PC-3 (cell line): ENCODE measurements at places on chromosomes 16 and 17. TPM values are rescaled to one million over a fixed set of nuclear protein-coding genes. Genes with fewer than 3 reads are reported as not detected.

DNA sequence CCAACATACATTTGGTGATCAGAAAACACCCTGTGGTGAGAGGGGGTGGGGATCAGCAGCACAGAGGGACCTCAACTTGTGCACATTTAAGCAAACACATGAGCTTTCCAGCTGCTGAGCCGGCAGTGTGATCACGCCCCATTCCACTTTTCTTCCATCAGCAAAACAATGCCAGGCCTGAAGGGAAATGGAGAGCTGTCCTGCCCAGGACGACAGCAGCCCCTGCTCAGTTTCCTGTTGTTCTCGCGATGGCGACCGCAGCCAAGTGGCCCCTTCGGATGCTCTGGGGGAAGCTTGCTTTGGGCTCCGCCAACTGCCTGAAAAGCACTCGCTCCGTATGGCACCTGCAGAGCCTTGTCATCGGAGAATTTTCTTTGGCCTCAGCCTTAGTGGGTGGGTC lies 272.3 kb downstream of the FOXL1 start:
- DNase-seq, result no peak

DNA sequence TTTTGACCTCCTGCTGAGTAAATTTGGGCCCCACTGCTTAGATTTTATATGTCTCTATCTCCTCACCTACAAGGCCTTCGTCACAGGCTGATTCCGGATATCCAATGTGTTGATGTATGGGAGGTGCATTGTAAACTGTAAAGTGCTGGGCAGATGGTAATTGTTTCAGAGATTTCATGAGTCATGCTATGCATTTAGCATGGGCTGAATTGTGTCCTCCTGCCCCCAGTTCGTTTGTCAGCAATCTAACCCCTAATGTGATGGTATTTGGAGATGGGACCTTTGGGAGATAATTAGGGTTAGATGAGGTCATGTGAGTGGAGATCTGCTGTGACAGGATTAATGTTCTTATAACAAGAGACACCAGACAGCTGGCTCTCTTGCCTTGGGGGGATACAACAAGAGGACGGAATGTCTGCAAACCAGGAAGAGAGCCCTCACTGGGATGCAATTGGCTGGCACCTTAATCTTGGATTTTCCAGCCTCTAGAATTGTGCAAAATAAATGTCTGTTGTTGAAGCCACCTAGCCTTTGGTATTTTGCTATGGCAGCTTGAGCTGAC lies 101.8 kb upstream of the NLRP1 start:
- no peak for DNase-seq

- DNase-seq, result no peak
Observed at GRCh38 chr16:75486676-75487313, 8.4 kb downstream of the CHST6 start.

DNA sequence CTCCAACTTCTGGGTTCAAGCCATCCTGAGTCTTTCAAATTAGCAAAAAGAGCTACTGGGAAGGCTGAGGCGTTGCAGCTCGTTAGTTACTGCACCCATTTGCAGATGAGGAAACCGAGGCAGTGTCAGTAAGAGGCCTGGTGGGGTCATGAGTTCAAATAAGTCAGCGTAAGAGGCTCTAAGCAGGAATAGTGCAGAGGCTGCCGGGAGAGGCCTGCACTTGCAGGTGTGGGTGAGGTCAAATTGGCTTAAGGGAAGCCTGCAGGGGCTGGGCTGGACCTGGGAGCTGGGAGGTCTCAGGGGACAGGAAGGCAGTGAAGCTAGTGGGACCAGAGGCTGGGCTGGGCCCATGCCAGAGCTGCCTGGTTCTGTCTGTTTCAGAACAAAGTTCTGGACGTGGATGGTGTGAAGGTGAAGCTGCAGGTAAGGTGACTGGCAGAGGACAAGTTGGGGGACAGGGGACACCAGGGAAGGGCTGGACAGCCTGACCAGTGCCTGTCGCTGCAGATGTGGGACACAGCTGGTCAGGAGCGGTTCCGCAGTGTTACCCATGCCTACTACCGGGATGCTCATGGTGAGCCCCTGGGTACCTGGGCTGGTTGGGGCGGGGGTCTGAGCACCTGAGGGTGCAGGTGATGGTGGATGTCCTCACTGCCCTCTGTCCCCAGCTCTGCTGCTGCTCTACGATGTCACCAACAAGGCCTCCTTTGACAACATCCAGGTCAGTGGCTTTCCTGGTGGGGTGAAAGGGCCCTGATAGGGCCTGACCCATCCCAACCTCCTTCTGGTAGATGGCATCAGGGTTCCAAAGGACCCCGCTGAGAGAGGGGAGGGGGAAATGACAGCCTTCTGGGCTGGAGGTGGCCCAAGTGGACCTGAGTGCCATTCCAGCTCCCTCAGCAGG lies 3.0 kb downstream of the RAB26 start:
- DNase-seq, result no peak

- no peak for DNase-seq
Observed at GRCh38 chr16:49428808-49429207, 55.2 kb downstream of the C16orf78 start.

DNA sequence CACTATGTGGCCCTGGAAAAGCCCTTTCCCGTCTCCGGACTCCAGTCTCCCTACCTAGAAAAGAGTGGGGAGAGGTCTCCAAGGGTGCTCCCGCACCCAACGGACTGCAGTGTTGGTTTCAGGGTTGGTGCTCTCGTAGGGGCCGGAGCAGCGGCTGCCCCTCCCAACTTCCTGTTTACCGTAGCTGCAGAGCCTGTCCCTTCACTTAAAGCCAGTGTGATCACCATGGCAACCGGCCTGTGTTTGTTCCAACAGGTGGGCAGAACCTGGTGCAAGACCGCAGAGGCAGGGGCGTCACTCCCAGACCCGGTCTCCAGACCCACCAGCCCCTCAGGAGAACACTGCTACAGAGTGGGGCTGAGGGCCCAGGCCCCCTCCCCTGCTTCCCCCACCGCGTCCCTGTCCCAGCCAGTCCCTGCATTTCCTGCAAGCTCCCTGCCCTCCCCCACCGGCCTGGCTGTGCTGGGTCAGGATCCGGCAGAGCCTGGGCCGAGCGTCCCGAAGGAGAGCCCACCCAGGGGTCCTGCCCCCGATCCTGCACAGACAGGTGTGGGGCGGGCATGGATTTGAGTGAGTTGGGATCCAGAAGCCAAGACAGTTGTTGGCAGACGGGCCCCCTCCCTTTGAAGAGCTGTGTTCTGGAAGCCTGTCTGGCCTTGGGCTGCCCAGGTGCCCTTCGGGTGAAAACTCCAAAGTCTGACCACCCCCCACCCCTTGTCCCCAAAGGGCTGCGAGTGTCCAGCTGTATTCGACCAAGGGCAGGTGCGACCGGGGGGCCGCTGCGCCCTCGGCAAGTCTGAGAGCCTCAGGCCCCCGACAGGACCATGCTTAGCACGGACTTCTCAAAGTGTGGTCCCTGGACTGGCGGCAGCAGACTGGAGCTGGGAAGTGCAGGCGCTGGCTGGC lies 1.5 kb upstream of the BAIAP3 start:
- peak; percentile 55 for DNase-seq

DNA sequence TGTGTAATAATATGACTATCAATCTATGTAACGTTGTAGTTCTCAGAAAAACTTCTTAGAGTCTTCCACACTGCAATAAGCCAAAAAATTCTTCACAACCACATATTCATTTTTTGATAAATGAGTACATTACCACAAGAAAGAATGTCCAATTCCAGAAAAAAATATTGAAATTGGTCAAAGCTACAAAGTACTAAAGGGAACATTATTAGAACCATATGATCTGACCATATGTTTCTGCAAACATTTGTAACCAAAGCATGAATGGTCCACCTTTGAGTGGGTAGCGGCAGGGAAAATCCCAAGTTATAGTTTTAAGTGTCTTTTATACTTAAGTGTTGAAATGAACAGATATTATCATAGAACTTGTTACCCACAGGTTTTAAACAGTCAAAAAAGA lies 71.7 kb upstream of the NACA2 start:
- DNase-seq, result no peak

GRCh38 chr16:82833378-82833993 lies 206.7 kb downstream of the CDH13 start:
- DNase-seq, result no peak

GRCh38 chr16:85062845-85063244 lies 35.2 kb downstream of the KIAA0513 start:
- DNase-seq, result no peak

GRCh38 chr16:65975049-65975708 lies 391.3 kb upstream of the CDH5 start:
- peak; percentile 90 for DNase-seq

- DNase-seq, result no peak
Observed at GRCh38 chr17:36877771-36878170, 59.5 kb upstream of the LHX1 start.

GRCh38 chr16:27439271-27440018 lies 37.5 kb downstream of the IL21R start:
- DNase-seq, result no peak

GRCh38 chr17:27343977-27344607 lies 50.2 kb downstream of the WSB1 start:
- DNase-seq, result no peak

- DNase-seq, result no peak
Observed at GRCh38 chr17:12007466-12007865, 10.2 kb upstream of the ZNF18 start.

- no peak for DNase-seq
Observed at GRCh38 chr17:14859542-14859941, 405.6 kb downstream of the PMP22 start.

GRCh38 chr16:27980919-27981700 lies 82.4 kb downstream of the GSG1L start:
- no peak for DNase-seq

DNA sequence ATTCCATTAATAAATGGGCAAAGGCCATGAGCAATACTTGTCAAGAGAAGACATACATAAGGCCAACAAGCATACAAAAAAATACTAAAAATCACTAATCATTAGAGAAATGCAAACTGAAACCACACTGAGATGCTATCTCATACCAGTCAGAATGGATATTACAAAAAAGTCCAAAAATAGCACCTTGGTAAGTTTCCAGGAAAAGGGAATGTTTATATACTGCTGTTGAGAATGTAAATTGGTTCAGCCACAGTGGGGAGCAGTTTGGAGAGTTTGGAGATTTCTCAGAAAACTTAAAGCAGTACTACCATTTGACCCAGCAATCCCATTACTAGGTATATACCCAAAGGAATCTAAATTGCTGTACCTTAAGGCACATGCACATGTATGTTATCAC lies 467.7 kb downstream of the CDH11 start:
- no peak for DNase-seq

DNA sequence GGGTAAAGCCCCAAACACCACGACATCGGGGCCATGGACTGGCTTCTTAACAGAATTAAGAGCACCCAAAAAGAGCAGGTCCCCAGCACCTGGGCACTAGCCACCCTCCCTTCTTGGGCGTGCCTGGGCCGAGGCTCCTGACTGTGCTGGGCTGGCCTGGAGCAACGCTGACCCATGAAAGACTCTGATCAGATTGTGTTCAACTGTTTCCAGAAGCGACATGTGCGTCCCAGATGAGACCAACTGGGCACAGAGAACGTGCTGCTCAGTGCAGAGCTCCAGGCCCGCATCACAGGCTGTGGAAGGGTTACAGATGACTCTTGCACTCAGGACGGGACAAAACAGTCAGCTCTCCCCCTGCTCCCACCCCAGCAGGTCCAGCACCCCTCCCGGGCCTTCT lies 100.7 kb downstream of the KCNJ12 start:
- DNase-seq, result no peak

GRCh38 chr16:83714286-83714685 lies 93.5 kb upstream of the HSBP1 start:
- DNase-seq, result no peak

The GPR179 gene
- total RNA-seq, result not detected in 2 replicates

The RNF43 gene
- total RNA-seq, result 3.8 and 8.5 TPM in 2 replicates

The MYH13 gene
- total RNA-seq, result not detected in 2 replicates

The SLC12A3 gene
- total RNA-seq, result not detected in 2 replicates

The MT1A gene
- not detected in 2 replicates for total RNA-seq

The ADAD2 gene
- total RNA-seq, result not detected in 2 replicates

The ATP2A1 gene
- total RNA-seq, result 0.23 and 0.87 TPM in 2 replicates

The SLC46A1 gene
- total RNA-seq, result 10.4 and 12.9 TPM in 2 replicates

The EPX gene
- total RNA-seq, result not detected in 2 replicates

The TEKT5 gene
- not detected in 2 replicates for total RNA-seq
